ENCODE measurements at places on chromosomes 5 and 9.

DNA sequence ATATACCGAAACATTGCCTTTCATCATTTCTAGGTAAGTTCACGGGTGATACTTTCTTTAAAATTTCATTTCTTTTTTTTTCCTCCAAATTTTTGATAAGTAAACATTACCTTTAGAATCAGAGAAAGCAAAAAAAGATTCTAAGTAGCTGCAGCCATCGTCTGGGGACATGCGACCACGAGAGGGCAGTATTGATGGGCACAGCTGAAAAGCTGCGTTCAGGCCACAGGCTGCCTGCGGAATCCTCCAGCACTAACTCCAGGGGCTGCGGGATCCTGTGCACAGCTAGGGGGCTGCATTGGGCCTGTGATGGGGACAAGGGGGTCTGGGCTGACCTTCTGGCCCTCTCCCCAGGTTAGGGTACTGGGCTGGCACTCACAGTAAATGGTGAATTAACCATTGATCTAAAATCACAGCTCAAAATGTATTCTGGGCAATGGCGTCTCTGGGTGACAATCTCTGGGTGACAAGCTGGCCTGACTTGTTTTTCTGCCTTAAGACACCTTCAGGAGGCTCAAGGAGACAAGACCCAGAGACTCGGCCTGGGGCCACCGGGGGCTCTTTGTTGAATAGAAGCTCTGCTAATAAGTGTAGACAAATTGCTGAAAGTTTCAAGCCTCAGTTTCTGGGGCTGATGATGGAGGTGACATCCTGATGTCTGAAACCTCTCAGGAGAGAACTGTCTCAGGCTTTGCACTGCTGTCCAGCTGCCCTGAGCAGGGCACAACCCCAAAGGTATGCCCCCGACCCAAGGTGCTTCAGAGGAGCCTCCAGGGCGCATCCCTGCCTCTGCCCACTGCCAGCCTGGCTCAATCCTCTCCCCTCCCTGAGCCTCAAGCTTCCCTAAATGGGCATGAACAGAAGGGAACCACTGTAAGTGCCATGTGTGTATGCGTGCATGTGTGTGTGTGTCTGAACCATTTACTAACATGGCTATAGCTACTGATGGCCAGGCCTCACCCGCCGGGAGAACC lies 44.3 kb upstream of the SARDH start:
- DNase-seq = peak; percentile 45

DNA sequence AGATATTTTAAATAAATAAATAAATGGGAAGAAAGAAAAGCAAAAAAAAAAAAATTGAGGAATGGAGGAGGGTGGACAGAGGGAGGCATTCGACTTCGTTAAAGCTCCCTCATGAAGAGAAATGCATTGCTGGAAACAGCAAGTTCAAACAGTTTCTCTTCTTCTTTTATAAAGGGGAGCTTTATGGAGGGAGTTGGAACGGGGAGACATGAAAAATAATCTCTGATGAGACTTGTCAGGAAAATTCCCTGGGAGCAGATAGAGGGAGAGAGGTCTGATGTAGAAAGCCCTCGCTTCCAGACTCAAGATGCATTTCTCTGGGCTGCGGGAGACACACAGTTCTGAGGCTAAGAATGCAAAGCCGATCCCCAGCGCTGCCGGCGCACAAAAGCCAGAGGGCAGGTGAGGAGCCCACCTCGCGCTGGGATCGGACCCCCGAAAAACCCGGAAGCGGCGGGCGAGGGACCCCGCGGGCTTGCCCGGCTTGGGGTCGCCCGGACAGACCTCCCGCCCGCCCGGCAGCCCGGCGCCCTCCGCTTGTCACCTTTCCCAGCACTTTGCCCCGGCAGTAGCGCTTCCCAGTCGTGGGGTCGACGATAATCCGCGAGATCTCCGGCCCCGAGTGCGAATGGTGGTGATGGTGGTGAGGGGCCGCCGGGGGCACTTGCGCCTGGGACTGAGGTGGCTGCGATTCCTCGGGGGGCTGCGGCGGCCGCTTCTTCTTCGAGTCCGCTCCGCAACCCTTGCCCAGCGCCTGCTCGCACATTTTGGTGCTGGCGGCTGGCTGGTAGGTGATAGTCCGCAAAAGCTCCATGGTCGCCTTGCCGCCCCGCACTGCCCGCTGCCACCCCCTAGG lies 512 bp downstream of the PLK2 start:
- DNase-seq = no peak

- peak; percentile 22 for DNase-seq
Measured at GRCh38 chr9:128683340-128684064, 5.5 kb upstream of the SET start.

DNA sequence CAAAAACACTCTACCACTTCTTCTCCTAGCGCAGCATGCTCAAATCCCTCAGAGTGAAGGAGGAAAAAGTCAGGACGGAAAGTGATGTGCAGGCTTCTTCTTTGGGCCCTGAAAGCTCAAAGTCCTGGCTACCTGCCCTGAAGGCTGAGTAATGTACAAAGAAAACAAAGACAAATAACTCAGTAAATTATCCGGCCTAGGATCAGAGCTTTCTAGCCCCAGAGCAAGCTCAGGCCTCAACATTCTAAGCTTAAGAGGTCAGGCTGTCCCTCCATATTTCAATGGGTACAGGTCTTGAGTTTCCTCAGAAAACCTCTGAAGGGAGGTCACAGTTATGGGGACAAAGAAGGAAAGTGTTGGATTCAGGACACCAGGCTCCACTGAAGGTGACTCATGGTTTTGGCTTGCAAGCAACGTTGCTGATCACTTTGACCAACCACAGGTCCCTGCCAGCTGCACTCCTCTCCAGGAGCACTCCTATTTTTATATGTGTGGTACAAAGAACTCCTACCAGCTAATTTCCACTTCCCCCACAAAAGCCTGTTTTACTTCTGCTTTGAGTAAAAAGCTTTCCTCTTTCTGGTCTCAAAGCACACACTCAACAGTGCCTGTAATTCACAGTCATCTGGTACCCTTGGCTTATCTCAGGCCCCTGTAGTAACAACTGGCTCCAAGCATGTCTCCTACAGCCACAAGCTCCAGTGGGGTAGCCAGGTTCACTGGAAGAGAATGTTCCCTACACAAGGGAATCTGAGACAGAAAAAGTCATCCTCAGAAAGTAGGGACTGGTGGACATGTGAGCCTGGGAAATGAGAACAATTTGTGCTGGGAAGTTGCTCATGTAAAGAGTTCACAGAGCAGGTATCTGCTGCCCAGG lies 115.7 kb downstream of the UGCG start:
- DNase-seq = no peak

DNA sequence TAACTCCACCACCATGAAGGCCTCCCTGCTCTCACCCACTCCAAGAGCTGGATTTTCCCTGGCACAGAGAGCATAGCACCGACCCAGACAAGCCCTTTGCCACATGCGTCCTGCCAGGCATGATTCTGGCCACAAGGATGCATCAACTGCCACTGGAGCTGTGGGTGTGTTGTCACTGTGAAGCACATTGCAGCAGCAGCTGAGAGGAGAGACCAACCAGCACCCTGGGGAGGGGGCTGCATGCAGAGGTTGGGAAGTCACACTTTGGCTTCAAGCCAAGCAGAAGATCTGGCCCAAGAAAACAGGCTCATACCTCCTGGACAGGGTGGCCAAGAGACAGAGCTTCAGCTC lies 22.6 kb upstream of the PTGES start:
- no peak for DNase-seq

- DNase-seq = no peak
Measured at GRCh38 chr5:80403782-80404181, 4.1 kb upstream of the ZFYVE16 start.

- no peak for DNase-seq
Measured at GRCh38 chr9:112861638-112862555, 28.8 kb downstream of the SLC46A2 start.

GRCh38 chr9:136538599-136539426 lies 7.0 kb downstream of the NOTCH1 start:
- peak; percentile 55 for DNase-seq

DNA sequence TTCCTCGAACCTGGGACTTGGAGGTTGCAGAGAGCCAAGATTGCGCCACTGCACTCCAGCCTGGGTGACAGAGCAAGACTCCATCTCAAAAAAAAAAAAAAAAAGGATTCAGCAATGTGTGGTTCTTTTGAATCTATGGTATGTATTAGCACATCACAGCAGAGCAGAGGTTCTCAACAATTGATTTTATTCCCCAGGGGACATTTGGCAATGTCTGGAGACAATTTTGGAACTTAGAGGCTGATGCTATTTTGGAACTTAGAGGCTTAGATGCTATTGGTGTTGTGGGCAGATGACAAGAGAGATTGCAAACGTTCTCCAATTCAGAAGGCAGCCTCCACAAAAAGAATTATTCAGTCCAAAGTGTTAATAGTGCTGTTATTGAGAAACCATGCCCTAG lies 115.2 kb downstream of the TMC1 start:
- DNase-seq = no peak

DNA sequence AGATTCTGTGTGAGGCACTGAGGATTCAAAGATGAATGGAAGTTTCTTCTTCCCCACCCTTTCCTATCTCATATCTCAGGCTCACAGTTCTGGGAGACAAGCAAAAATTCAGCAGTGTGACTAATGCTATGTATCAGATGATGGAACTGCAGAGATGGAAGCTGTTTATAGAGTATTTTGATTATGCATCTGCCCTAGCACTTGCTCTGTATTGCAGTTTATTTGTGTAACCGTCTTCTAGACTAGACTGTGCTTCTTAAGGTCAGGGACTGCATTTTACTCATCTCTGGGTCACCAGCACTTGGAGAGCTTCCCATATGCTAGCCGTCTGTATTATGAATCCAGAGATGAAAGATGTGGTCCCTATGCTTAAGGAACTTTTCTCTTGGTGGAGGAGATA lies 12.6 kb downstream of the CAVIN4 start:
- no peak for DNase-seq

DNA sequence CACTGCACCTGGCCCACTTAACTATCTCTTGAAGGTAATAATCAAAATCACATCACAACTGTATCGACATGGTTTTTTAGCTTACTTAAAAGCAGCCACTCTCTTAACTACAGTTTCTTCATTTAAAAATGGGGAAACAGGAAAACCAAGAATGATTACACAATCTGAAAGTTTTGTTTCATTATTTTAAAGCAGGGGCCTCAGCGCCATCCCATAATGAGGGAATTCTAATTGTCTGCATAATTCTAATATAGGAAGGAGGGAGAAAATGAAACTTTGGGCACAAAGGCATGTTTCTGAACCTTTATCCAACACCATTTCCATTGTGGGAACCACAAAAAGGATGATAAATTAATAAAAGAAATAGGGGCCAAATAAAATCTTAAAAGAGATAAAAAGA lies 7.6 kb downstream of the HACD4 start:
- no peak for DNase-seq

DNA sequence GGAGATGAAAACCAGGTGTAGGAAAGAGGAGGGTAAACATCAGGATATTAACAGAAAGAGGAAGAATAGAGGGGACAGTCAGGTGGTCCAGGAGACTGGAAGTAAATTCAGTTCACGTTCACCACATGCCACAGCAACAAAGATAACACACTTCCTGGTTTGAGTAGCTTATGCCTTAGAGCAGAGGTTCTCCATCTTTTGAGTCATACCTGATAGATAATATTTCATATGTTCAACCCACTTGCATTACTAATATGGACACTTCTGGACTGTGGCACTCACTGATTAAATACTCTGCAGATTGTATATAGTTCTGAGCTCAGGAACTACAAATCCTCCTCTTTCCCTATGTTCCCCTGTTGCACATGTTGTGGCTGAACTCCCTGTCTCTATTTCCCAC lies 179.9 kb upstream of the NR3C1 start:
- DNase-seq = no peak

DNA sequence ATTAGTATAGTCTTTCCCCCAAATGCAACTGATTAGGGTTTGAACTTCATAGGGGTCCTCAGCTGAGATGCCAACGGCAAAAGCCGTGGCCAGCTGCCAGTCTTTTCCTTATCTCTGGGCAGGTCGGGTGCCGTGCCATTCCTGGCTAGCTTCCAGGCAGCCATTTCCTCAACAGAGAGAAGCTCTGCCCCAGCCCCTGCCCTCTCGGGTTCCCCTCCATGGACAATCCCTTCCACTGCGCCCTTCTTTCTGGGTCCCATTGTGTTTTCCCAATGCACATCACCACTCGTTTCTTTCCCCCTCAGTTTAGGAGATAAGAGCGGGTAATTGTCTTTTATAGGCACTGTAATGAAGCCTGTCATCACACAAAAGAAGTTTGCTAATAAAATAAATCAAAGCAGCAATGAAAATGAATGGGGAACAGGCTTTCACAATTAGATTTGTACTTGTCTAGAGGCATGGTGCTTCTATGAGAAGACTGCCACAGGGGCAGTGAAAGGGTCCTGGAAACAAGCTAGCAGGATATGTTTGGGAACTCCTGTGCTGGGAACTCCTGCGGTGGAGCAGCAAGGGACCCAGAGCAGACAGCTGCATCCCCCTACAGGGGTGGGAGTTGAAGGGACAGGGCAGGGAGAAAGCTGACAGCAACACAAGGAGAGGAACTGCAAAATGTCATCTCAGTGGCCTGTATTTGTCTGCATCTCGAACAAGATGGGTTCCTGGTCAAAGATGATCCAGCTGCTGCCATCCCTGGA lies 48.0 kb upstream of the SAP30L start:
- no peak for DNase-seq

- DNase-seq = no peak
Measured at GRCh38 chr5:6596388-6596787, 36.5 kb downstream of the NSUN2 start.

DNA sequence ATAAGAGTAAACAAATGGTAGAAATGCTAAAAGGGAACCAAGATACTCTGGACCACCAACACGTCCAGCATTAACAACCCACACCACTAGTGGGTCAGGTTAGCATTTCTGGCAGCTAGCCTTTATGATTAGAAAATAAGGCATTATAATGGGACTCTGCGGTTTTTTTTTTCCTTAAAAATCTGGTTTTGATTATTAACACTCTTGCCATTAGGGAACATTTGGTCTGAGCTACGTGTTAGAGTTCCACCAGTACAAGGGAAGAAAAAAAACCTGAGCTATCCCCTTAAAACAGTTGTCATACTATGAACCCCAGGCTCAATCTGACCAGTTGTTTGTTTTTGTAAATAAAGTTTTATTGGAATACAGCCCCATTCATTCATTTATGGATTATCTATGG lies 110.4 kb downstream of the NTRK2 start:
- DNase-seq = no peak

GRCh38 chr5:102532123-102532522 lies 33.3 kb upstream of the SLCO6A1 start:
- no peak for DNase-seq

DNA sequence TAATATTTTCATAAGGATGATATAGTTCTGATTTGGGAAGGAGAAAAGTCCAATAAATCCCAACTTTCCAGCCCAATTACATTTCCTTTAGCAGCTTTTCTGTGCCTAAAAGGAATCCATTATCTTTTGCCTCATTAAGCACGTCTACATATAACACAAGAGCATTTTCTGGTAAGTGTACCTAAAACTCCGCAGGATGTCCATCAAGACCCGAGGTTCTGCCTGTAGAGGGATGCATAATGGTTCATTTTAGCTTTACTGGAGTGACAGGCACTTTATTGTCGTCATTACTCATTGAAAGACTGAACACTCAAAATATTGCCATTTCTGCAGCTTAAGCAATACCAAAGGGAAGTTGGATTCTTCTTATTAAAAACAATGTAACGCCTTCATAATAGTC lies 669.0 kb downstream of the PRELID2 start:
- DNase-seq = no peak
